ENCODE measurements at places on chromosomes 4 and X. TPM values are rescaled to one million over a fixed set of nuclear protein-coding genes. Genes with fewer than 3 reads are reported as not detected.

Gene TCEAL5
- not detected for total RNA-seq

Gene STARD8
- total RNA-seq, result not detected

Gene XAGE2
- 5.7 TPM for total RNA-seq

Gene NR3C2
- total RNA-seq, result 0.12 TPM

Gene TTC29
- total RNA-seq, result not detected

Gene FAM47C
- total RNA-seq, result not detected

Gene PROM1
- 196 TPM for total RNA-seq

Gene CT47B1
- not detected for total RNA-seq

Gene CTPS2
- total RNA-seq, result 22.3 TPM

Measured in Caco-2 (cell line).